Cardiac septum (tissue), 1 donor: ENCODE measurements at places on chromosomes 3 and 15.
A peak's percentile ranks its signal among the peaks of the same experiment; 100 is the strongest.

- no peak for DNase-seq
Measured at GRCh38 chr3:89565098-89565497, 457.7 kb downstream of the EPHA3 start.

- no peak for DNase-seq
Measured at GRCh38 chr3:115148142-115148790, 1.2 kb upstream of the ZBTB20 start.

GRCh38 chr3:190646996-190647395 lies 133.1 kb downstream of the IL1RAP start:
- DNase-seq, result no peak

- no peak for DNase-seq
Measured at GRCh38 chr3:45646051-45646585, 43.1 kb upstream of the SACM1L start.

GRCh38 chr3:3636815-3637214 lies 162.4 kb upstream of the LRRN1 start:
- no peak for DNase-seq

GRCh38 chr15:85097725-85098124 lies 116.1 kb downstream of the PDE8A start:
- DNase-seq, result no peak

GRCh38 chr3:4822568-4822967 lies 156.7 kb upstream of the BHLHE40 start:
- no peak for DNase-seq

DNA sequence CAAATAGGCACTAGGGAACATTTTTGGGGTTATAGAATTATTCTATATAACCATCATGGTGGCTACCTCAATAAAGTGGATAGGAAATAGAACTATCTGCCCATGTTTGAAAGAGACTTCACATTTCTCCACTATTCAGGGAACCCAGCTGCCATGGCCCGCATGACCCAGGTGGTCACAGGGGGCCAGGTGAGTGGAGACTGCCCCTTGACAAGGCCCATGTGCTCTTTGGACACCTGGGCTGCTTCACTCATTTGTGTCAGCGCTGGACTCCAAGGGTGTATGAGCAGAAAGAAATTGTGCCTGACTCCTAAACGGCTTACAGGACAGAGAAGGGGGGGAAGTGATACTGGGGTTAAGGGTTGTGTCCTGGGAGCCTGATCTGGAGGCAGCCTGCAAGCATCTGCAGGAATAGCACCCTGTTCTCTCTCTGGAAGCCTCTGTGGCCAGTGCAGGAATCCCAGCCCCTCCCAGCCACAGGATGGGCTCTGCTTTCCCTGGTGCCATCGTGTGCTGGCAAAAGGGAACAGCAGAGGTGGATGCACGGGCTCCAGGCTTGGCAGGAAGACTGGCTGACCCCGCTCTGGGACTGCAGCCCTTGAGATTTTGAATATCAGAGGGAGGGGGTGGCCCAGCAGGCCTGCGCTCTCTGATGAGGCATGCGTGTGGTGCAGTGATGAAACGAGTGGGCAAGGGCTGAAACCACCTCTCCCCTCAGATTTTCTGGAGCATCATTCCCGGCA lies 9.1 kb upstream of the C3orf22 start:
- no peak for DNase-seq

GRCh38 chr3:14210290-14210688 lies 31.7 kb downstream of the LSM3 start:
- no peak for DNase-seq

DNA sequence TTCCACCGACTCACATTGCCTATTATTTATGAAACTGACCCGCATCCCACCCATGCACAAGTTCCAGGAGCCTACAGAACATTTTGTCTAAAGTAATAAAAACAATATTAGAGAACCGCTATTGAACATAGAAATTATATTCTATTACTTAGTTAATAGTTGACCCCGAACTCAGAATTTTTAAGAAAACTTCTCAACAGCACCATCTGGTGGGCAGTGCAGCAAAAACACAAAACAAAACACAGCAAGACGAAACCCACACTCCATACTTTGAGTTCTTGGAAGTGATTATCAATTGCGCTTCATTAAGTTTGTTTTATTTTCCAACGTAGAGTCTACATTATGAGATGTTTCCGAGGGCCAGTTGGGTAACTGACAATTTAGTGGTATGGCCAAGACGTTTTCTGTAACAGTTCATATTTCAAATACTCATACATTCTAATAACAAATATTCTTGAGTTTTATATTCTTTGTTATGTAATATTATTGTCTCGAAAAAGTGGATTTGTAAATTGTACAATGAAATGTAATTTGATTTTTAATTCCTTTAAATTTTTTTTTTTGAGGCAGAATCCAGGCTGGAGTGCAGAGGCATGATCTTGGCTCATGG lies 24.0 kb upstream of the C3orf70 start:
- DNase-seq, result no peak

DNA sequence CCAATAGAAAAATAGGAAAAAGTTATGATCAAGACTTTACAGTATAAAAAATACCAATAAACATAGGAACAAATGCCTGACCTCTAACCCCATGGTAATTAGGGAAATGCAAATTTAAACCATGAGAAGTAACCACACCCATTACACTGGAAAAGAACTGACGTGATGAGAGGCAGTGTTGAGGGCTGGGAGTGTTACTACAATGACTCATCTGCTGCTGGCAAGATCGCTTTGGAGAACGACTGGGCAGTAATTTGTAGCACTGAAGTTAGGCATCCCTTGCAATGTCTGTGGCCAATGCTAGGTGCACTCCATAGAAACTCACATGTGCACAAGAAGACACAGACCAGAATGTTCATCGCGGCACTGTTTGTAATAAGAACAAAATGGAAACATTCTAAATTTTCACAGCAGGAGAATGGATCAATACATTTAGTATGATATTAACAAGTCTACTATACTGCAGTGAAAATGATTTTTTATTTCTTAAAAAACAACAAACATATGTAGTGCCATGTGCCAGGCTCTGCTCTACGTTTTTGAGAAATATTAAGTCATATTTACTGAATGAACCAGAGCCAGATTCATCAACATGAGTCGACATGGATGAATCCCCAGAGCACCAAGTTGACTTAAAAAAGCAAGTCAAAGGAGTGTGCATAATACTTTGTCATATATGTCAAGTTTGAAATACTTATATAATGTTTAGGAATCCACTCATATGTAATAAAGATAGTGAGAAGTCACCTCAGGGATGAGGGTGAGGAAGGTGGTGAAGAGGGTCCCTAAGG lies 37.6 kb upstream of the EPHB3 start:
- no peak for DNase-seq

DNA sequence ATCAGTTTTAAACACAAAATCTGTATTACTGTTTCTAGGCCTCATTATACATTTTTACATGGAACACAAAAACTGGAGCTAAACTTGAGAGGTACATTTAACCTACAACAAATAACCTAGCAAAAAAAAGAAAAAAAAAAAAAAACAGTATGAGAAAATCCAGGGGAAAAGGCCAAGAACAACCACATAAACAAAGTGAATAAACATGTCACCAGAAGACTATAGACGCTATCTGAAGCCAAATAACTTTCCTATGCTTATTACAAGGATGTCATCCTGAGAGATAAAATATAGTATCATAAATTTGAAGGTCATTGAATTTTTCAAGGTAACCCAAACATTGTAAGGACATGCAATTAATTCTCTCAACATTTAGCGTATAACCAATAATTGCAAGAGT lies 911.6 kb downstream of the ROBO1 start:
- DNase-seq, result no peak

GRCh38 chr15:42549032-42549491 lies 424 bp downstream of the HAUS2 start:
- no peak for DNase-seq

GRCh38 chr3:103126115-103126514 lies 691.3 kb downstream of the ZPLD1 start:
- DNase-seq, result no peak

GRCh38 chr15:58552505-58553364 lies 120.9 kb downstream of the LIPC start:
- DNase-seq, result peak; percentile 38

DNA sequence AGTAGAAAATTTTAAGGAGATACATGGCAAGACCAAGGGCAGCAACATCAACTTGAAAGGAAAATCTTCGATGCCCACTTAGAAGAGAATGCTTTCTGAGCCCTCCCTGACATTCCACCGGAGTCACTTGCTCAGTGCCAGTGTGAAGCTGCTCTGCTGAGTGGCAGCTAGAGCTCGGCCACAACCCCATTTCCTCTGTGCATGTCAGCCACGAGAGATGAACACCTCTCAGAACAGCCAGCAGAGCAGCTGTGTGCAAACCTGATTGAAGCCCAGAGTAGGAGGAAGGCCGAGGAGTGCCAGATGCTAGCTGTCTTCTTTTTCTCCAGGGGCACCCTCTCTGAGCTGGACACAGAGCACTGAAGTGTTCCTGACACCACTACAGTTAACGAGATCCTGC lies 12.2 kb downstream of the TARS3 start:
- DNase-seq, result no peak

DNA sequence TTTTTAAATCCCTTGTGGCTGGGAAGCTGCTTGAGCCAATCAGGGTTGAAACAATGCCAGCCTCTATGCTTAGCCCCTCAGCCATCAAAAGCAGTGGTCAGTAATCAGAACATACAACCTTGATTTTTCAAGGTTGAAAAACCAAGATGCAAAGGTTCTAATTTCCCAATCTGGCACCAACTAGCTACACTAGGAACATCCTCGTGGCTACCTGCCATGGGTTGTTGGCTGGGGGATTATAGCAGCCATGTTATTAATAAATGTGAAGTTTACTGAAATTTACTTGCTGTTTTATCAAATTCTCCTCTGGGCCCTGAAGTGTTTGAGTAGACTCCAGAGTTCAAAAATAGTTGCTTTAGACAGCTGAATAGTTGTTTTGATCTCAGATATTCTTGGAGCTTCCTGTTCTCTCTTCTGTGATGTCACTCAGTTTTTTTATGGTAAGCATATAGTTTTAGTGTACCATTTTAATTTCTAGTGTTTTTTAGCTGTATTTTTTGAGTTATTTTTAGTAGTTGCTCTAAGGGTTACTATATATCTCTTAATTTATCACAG lies 31.9 kb downstream of the PCCB start:
- no peak for DNase-seq

DNA sequence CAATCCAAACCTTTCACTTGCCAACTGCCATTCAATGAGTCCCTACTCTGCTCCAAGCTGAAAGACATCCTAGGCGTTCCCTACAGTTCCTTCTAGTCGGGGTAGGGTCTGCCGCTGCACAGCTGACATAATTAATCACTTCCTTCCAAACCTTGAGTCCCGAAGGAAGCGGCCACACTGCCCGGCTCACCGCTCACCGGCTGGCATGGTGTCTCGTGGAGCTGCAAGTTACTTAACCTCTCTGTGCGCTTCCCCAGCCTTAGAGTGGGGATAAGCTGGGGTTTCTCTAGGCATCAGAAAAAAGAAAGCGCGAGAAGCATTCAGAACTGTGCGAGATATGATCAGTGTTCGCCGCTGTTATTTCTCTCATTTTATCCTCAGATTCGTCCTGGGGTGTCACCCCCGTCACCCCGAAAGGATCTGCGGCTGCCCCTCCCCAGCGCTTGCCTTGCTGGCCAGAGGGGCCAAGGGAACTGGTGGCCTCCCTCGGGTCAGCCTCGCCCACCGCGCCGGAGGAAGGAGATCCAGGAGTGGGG lies 748 bp downstream of the MRPS25 start:
- DNase-seq, result no peak

DNA sequence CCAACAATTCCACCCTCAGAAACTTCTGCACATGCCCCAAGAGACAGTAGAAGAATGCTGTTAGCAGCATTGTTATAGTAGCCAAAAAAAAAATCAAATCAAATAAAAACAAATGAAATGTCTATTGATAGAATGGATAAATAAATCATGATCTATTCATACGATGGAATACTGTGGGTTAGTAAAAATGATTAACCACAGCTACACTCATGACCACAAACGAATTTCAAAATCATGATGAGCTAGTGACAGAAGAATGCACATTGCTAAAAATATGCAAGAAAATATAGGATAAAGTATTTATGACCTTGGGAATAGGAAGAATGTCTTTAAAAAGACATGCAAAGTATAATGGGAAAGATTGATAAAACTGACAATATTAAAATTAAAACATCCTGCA lies 57.5 kb upstream of the ACAN start:
- DNase-seq, result no peak

DNA sequence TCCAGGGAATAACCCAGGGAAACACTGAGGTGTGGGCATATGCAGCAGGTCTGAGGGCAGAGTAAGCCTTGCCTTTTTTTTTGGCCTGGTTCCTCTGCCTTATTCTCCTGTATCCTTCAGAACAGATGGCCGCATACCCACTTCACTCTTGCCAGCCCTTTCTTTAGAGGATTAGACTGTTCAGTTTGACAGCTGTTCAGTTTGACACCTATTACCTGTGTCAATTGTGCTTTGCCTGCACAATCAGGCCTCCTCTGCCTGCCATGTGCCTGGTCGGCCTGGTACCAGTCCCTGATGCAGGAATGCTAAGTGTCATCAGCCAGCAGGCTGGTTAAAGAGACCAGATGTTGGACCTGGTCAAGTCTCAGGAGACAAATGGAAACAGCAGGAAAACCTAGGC lies 22.3 kb downstream of the TM6SF1 start:
- no peak for DNase-seq

DNA sequence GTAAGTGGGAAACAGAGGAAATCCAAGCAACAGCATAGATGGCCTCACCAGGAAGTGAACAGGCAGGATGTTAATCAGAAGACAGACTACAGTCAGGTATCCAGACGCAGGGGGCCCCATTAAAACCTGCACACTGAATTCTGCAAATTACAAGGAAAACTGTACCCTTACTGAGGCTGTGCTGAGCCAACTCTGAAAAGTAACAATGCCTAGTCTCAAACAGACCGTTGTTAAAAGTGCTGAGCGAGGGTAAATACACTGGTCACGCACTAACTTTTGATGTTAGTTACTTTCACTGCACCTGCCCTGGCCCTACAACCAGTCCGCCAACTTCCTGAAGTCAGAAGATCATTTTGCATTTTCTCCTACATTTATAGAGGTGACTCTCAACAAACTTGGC lies 1.0 kb downstream of the TAMM41 start:
- no peak for DNase-seq

DNA sequence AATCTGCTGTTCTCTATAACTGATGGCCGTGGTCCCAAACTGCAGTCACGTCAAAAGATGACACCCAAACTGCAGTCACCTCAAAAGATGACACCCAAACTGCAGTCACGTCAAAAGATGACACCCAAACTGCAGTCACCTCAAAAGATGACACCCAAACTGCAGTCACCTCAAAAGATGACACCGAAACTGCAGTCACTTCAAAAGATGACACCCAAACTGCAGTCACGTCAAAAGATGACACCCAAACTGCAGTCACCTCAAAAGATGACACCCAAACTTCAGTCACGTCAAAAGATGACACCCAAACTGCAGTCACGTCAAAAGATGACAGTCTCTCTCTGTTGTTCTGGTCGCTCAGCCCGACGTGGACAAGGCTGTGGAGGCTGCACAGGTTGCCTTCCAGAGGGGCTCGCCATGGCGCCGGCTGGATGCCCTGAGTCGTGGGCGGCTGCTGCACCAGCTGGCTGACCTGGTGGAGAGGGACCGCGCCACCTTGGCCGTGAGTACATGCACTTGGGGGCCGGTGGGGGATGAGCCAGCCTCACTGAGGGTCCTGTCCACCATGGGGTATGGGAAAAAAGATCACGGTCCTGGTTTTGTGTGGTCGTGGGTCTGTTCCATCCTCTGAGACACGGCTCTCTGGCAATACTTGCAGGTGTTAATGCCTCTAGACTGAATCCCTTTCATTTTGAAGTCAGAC lies 7.7 kb downstream of the ALDH1A3 start:
- DNase-seq, result peak; percentile 54
